AG04450 (cell line): ENCODE measurements at places on chromosomes 4 and X. TPM values are rescaled to one million over a fixed set of nuclear protein-coding genes. Genes with fewer than 3 reads are reported as not detected.

HSFX2 gene
- not detected in 2 replicates for polyA plus RNA-seq

HHIP gene
- polyA plus RNA-seq = 3.2 and 3.6 TPM in 2 replicates

MAGEA9B gene
- polyA plus RNA-seq = not detected in 2 replicates

EOLA1 gene
- polyA plus RNA-seq = 16.3 and 16.7 TPM in 2 replicates

TBC1D8B gene
- polyA plus RNA-seq = 10.4 and 13.6 TPM in 2 replicates

STATH gene
- polyA plus RNA-seq = not detected in 2 replicates

PDE5A gene
- 411 and 489 TPM in 2 replicates for polyA plus RNA-seq
